ENCODE measurements at places on chromosomes 13 and 19. TPM values are rescaled to one million over a fixed set of nuclear protein-coding genes. Genes with fewer than 3 reads are reported as not detected.
A peak's percentile ranks its signal among the peaks of the same experiment; 100 is the strongest.

- H3K27me3 ChIP-seq = peaks cover 4% of the 10 kb centered on the region
- H3K4me3 ChIP-seq = no peak overlapping the region
- peaks cover 7% of the 10 kb centered on the region for H3K4me1 ChIP-seq
Observed at GRCh38 chr19:45929247-45929646, 14.7 kb upstream of the NANOS2 start.

- no peaks in the 10 kb centered on the region for H3K27me3 ChIP-seq
- H3K36me3 ChIP-seq = no peaks in the 10 kb centered on the region
- H3K4me3 ChIP-seq = no peak overlapping the region
Observed at GRCh38 chr19:44883922-44884321, 7.1 kb upstream of the TOMM40 start.

- DNase-seq = no peak
- no peaks in the 10 kb centered on the region for H3K27me3 ChIP-seq
- H3K36me3 ChIP-seq = peaks cover 3% of the 10 kb centered on the region
Observed at GRCh38 chr19:15379999-15380647, 536 bp upstream of the AKAP8 start.

- peaks cover 98% of the 10 kb centered on the region for H3K27me3 ChIP-seq
- H3K36me3 ChIP-seq = no peaks in the 10 kb centered on the region
- H3K4me3 ChIP-seq = no peak overlapping the region
- DNase-seq = no peak
Observed at GRCh38 chr13:112056739-112057438, 10.1 kb upstream of the SOX1 start.

- no peak for DNase-seq
- H3K4me1 ChIP-seq = no peaks in the 10 kb centered on the region
- no peak overlapping the region for H3K4me3 ChIP-seq
- H3K27me3 ChIP-seq = no peaks in the 10 kb centered on the region
- no peak overlapping the region for H3K27ac ChIP-seq
Observed at GRCh38 chr19:34243876-34244578, 10.3 kb upstream of the GARRE1 start.

DNA sequence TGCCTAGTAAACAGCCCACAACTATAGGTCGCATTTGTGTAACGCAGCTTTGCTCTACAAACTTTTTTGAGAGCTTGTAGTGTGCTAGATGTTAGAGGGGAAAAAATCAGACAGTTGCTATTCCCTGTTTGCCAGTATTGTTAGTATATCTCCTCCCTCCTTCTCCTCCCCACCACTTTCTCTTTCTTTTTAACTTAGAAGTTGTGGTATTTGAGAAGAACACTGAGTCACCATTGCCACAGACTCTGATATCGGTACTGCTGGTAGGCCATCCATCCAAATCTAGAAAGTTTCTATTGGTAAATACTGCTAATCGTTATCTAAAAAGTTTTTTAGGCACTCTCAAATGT is 666 bp downstream of the POMP start:
- DNase-seq = peak; percentile 47
- H3K4me1 ChIP-seq = peaks cover 34% of the 10 kb centered on the region
- H3K36me3 ChIP-seq = peaks cover 26% of the 10 kb centered on the region
- peak overlapping the region; percentile 98 for H3K4me3 ChIP-seq

GRCh38 chr13:113616991-113617749 is 32.6 kb downstream of the TFDP1 start:
- H3K4me1 ChIP-seq = peaks cover 35% of the 10 kb centered on the region
- H3K36me3 ChIP-seq = peaks cover 3% of the 10 kb centered on the region
- no peaks in the 10 kb centered on the region for H3K27me3 ChIP-seq
- DNase-seq = peak; percentile 25
- peak overlapping the region; percentile 95 for H3K27ac ChIP-seq
- H3K4me3 ChIP-seq = peak overlapping the region; percentile 14

DNA sequence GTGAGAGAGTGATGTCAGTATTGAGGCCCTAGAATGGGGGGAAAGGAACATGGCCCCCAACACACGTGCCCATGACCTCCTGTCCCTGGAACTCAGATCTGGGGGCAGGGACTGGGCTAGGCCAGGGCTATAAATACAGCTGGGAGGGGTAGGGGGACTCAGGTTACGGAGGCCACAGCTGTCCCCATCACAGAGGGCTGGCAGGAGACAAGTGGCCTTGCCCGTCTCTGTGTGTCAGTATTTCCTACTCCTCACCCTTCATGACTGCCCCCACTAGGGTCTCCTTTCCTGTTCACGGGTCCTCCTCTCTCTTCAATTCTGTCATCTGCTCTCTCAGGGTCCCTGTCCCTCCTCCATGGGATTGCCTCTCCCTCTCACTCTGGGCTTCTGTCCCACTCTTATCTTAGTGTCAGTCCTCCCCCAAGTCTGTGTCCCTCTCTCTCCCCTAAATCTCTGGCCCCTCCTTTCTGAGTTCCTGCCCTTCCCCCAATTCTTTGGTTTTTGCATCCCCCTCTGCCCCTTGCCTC is 687 bp upstream of the HRC start:
- peaks cover 13% of the 10 kb centered on the region for H3K27me3 ChIP-seq
- no peak overlapping the region for H3K4me3 ChIP-seq
- no peak for DNase-seq
- no peak overlapping the region for H3K27ac ChIP-seq
- H3K36me3 ChIP-seq = no peaks in the 10 kb centered on the region
- H3K4me1 ChIP-seq = peaks cover 18% of the 10 kb centered on the region

DNA sequence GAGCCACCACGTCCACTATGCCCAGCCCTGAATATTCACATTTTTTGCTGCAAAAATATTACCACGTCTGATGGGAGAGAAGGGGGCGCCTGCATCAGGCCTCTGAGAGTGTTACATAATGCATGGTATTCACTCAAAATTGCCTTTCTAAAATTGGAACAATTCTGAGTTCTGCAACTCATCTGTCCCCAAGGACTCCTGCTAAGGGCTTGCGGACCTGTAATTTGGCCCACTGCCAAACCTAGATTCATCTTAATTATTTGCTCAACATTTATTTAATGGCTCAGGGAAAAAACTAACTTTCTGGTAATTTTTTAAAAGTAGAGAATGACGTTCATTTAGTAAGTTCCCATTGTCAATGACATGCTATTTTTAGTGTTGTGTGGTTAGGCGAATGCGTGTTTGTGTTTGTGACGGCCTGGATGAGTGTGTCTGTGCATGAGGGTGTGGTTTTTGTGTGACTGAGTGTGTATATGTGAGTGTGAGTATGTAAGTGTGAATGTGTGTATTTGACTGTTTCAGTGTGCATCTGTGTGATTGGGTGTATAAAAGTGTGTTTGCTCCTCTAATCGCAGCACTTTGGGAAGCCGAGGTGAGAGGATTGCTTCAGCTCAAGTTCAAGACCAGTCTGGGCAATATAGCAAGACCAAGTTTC is 8.8 kb downstream of the INAFM1 start:
- no peaks in the 10 kb centered on the region for H3K27me3 ChIP-seq
- H3K4me3 ChIP-seq = no peak overlapping the region
- H3K36me3 ChIP-seq = no peaks in the 10 kb centered on the region
- H3K4me1 ChIP-seq = no peaks in the 10 kb centered on the region
- no peak for DNase-seq

GRCh38 chr13:79458436-79458835 is 22.5 kb upstream of the NDFIP2 start:
- H3K36me3 ChIP-seq = no peaks in the 10 kb centered on the region
- H3K27ac ChIP-seq = no peak overlapping the region
- H3K27me3 ChIP-seq = peaks cover 5% of the 10 kb centered on the region
- no peak overlapping the region for H3K4me3 ChIP-seq
- H3K4me1 ChIP-seq = no peaks in the 10 kb centered on the region

GRCh38 chr13:43339805-43340550 is 316.6 kb downstream of the DNAJC15 start:
- no peaks in the 10 kb centered on the region for H3K4me1 ChIP-seq
- no peak for DNase-seq
- no peak overlapping the region for H3K4me3 ChIP-seq
- no peaks in the 10 kb centered on the region for H3K27me3 ChIP-seq
- H3K36me3 ChIP-seq = no peaks in the 10 kb centered on the region

Gene TEX101
- 0.16 TPM for polyA plus RNA-seq

Gene LGI4
- not detected for polyA plus RNA-seq

Gene MBD3L3
- not detected for polyA plus RNA-seq

Gene ZNF66
- polyA plus RNA-seq = 0.95 TPM

Gene CGB1
- not detected for polyA plus RNA-seq

Gene CYP2A6
- not detected for polyA plus RNA-seq

Gene CYSLTR2
- polyA plus RNA-seq = 6.5 TPM

Data from CD14-positive monocyte (primary cell).